ENCODE measurements at places on chromosomes 5 and 9. TPM values are rescaled to one million over a fixed set of nuclear protein-coding genes. Genes with fewer than 3 reads are reported as not detected.

GRCh38 chr9:84383178-84383577, 42.6 kb upstream of the SLC28A3 start:
- H3K4me1 ChIP-seq, result no peaks in the 10 kb centered on the region
- no peak overlapping the region for H3K4me3 ChIP-seq
- no peak for DNase-seq
- no peaks in the 10 kb centered on the region for H3K27me3 ChIP-seq
- no peak overlapping the region for H3K27ac ChIP-seq

- H3K4me1 ChIP-seq, result no peaks in the 10 kb centered on the region
- H3K36me3 ChIP-seq, result no peaks in the 10 kb centered on the region
- H3K4me3 ChIP-seq, result no peak overlapping the region
Observed at GRCh38 chr5:45847877-45848276, 151.7 kb upstream of the HCN1 start.

GRCh38 chr9:89837162-89837933, 232.5 kb downstream of the GADD45G start:
- H3K27me3 ChIP-seq, result no peaks in the 10 kb centered on the region
- no peak for DNase-seq
- no peak overlapping the region for H3K27ac ChIP-seq
- no peaks in the 10 kb centered on the region for H3K4me1 ChIP-seq
- no peak overlapping the region for H3K4me3 ChIP-seq
- no peaks in the 10 kb centered on the region for H3K36me3 ChIP-seq

DNA sequence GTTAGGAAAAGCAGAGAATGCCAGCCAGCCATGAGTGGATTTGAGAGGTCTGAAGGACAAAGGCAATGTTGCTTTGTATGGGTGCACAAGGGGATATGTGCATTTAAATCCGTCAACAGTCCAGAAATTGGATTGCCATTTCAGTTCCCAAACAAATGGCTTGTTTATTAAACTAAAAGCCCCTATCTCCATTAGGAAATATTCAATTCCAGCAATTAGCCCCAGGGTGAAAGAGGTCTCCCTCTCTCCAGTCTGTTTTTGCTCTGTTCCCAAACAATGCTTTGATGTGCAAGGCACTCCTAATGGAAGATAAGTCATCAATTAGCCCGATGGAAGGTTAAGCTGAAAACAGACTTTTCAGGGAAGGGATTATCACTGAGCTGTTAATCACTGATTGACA, 101.3 kb downstream of the C9orf152 start:
- H3K27me3 ChIP-seq, result no peaks in the 10 kb centered on the region
- H3K4me3 ChIP-seq, result no peak overlapping the region
- H3K4me1 ChIP-seq, result peaks cover 51% of the 10 kb centered on the region
- no peak for DNase-seq

GRCh38 chr5:90803876-90804275, 245.3 kb downstream of the ADGRV1 start:
- no peak for DNase-seq
- H3K36me3 ChIP-seq, result no peaks in the 10 kb centered on the region
- no peak overlapping the region for H3K27ac ChIP-seq

GRCh38 chr5:169521366-169521983, 62.1 kb upstream of the SPDL1 start:
- no peaks in the 10 kb centered on the region for H3K36me3 ChIP-seq
- H3K27me3 ChIP-seq, result no peaks in the 10 kb centered on the region
- no peak overlapping the region for H3K27ac ChIP-seq
- no peak for DNase-seq

- no peak for DNase-seq
- no peak overlapping the region for H3K27ac ChIP-seq
- no peaks in the 10 kb centered on the region for H3K27me3 ChIP-seq
Observed at GRCh38 chr5:152246401-152246800, 158.7 kb downstream of the NMUR2 start.

DNA sequence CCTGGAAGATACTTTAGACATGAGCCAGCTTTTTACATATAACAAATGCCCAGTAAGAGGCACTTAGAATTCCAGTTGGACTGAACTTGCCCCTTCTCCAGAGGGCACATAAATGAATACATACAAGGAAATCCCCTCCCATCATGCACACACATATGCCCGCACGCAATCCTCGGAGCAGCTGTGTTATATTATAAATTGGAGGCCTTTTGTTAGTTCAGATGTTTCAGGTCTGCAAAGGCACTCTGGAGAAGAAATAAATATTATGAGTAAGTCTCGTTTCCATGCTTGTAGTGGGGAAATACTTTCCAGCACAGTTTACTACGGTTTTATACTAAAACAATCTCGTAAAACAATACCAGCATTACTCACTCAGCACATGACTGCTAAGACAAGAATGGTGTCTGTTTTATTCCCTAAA, 17.6 kb upstream of the MUSK start:
- no peak for DNase-seq
- no peak overlapping the region for H3K4me3 ChIP-seq
- no peaks in the 10 kb centered on the region for H3K27me3 ChIP-seq
- no peak overlapping the region for H3K27ac ChIP-seq
- no peaks in the 10 kb centered on the region for H3K4me1 ChIP-seq

DNA sequence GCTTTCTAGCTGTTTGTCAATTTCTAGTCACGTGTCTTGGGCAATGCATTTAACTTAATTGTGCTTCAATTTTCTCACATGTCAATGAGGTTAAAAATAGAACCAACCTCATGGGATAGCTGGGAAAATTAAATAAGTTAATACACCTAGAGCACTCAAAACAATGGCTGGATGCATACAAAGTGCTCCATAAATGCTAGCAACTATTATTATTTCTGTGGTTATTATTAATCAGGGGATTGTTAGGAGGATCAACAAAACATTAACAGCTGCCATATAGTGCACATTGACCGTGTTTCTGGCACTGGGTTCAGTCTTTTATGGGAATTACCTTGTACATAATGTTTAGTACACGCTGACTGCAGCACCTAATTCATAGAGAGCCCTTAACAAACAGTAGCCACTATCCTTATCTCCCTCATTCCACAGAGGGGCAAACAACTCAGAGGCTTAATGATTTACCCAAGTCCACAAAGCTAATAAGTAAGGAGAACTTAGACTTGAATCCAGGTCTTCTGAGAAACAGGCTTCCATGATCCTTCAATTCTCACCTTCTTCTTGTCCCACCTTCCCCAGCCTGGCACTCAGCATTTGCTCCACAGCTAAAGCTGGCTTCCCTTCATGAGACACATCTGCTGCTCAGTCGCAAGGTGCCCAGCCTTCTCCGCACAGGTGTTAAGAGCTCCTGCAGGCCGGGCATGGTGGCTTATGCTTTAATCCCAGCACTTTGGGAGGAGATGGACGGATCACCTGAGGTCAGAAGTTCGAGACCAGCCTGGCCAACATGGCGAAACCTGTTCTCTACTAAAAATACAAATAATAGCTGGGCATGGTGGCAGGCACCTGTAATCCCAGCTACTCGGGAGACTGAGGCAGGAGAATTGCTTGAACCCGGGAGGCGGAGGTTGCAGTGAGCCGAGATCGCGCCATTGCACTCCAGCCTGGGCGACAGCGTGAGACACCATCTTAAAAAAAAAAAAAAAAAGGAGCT, 137.4 kb upstream of the ABCA1 start:
- no peak for DNase-seq
- H3K27ac ChIP-seq, result no peak overlapping the region
- H3K36me3 ChIP-seq, result no peaks in the 10 kb centered on the region
- no peaks in the 10 kb centered on the region for H3K27me3 ChIP-seq
- H3K4me3 ChIP-seq, result no peak overlapping the region

DNA sequence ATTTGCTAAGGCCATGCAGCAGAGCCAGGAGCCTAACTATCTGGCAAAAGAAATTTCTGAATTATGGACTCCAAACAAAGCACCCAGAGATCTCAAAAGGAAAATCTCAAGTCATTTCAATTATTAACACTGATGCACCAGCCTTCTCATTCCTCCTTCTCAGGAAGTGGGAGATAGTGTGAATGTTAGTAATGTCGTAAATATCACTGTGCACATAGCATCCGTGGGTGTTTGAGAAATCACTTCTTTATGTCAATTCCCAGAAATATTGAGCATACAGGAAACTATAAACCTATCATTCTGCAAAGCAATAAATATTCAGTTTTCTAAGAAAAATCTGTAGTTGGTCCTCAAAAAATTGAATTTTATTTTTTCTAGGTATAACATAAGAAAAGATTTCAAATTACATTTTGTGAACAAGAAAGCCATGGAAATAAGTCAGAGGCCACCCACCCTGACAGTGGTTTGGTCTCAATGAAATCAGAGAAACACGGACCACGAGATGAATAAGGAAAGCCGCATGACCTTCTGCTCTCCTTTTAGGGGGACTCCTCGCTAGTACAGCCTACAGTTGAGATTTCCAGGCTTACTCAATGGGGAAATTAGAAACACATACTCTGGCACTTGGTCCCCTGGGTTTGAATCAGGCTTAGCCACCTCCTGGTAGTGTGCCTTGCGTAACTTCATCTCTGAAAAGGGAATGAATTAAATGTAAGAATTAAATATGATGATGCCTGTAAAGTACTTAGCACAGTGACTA, 120.6 kb downstream of the DIRAS2 start:
- peaks cover 1% of the 10 kb centered on the region for H3K27me3 ChIP-seq
- H3K36me3 ChIP-seq, result no peaks in the 10 kb centered on the region
- H3K27ac ChIP-seq, result no peak overlapping the region
- no peak for DNase-seq
- H3K4me1 ChIP-seq, result no peaks in the 10 kb centered on the region

DNA sequence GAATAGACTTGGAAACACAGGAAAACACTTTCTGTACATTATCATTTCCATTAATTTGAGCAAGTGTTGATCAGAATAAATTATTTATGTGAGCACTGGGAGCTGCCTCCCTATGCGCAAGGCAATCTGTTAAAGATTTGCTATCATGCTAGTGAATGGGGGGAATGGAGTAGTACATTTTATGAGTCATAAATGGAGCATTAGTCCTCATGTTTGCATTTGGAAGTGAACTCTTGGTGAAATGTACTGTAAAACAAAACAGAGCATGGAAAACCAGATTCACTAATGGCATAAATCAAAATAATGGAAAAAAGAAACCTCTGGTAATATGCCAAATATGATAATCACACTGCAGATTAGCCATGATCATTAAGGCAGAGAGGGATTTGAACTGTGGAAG, 40.5 kb upstream of the TMC1 start:
- H3K27ac ChIP-seq, result no peak overlapping the region
- H3K36me3 ChIP-seq, result no peaks in the 10 kb centered on the region
- no peak for DNase-seq

DNA sequence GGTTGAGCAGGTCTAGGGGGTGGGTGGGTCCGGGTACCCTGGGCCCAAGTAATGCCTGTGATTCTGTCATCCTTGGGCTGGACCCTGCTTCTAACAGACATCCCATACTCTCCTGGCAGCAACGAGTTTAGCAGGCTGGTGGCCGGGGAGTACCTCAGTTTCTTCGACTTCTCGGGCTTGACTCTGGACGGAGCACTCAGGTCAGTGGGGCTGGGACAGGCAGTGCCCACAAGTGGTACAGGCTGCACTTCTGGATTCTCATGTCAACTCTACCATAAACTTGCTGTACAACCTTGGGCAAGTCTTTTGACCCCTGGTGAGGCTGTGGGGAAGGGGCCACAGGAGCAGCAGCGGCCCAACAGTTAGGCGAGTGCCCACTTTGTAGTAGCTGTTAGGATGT, 21.8 kb downstream of the PSD2 start:
- peaks cover 2% of the 10 kb centered on the region for H3K27me3 ChIP-seq
- H3K4me1 ChIP-seq, result no peaks in the 10 kb centered on the region
- H3K36me3 ChIP-seq, result no peaks in the 10 kb centered on the region
- H3K27ac ChIP-seq, result no peak overlapping the region
- DNase-seq, result no peak

GRCh38 chr9:88230612-88231011, 92.3 kb upstream of the SPATA31C2 start:
- no peak overlapping the region for H3K4me3 ChIP-seq
- no peak overlapping the region for H3K27ac ChIP-seq
- no peaks in the 10 kb centered on the region for H3K36me3 ChIP-seq
- H3K4me1 ChIP-seq, result no peaks in the 10 kb centered on the region
- DNase-seq, result no peak
- H3K27me3 ChIP-seq, result no peaks in the 10 kb centered on the region

GRCh38 chr5:78886341-78887230, 98.5 kb downstream of the ARSB start:
- no peak overlapping the region for H3K4me3 ChIP-seq
- H3K27ac ChIP-seq, result no peak overlapping the region
- no peaks in the 10 kb centered on the region for H3K36me3 ChIP-seq
- H3K4me1 ChIP-seq, result peaks cover 21% of the 10 kb centered on the region

DNA sequence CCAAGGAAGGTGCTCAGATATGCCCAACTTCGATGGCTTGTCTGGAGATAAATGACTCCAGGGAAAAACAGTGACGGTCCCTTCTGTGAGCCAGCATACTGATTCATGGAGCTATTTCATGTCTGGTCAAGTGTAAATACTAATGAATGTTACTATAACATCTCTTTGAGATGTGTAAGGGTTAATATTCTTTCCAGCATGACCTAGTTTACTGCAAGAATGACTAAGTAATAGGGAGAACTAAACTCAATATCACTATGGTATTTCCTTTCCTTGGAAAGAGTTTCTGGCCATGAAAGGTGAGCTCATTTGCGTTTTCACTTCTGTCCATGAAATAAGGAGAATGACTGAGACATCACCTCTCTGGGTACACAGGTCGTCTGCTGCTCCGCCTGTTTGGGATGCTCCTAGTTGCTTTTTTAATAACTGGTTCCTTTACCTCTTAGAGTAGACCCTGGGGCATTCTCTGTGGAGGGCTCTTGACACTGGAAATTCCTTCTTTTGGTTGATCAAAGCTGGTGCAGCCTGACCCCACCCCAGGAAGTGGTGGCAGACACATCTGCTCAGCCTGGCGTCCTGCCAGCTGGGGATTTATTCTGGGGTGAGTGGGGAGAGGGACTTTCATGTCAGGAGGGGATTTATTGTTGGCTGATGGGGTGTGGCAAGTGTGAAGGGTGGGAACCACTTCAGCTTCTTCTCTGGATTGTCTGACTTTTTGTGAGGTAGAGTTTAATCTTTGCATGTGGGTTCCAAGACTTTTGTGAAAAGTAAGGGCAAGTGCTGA, 250.0 kb upstream of the MPDZ start:
- no peaks in the 10 kb centered on the region for H3K36me3 ChIP-seq
- no peaks in the 10 kb centered on the region for H3K4me1 ChIP-seq
- no peak overlapping the region for H3K27ac ChIP-seq

SLIT3 gene
- 0.05 TPM for total RNA-seq

CLTA gene
- 172 TPM for total RNA-seq

LRRC70 gene
- 0.74 TPM for total RNA-seq
